ENCODE measurements at places on chromosomes 11 and 22.
A peak's percentile ranks its signal among the peaks of the same experiment; 100 is the strongest.

- no peak for DNase-seq
Measured at GRCh38 chr22:46823654-46824053, 61.2 kb downstream of the TBC1D22A start.

- no peak for DNase-seq
Measured at GRCh38 chr11:10502770-10503169, 38.2 kb downstream of the RNF141 start.

- DNase-seq = no peak
Measured at GRCh38 chr11:132158091-132158490, 787.7 kb downstream of the NTM start.

- DNase-seq = no peak
Measured at GRCh38 chr11:79488286-79488685, 47.5 kb upstream of the TENM4 start.

DNA sequence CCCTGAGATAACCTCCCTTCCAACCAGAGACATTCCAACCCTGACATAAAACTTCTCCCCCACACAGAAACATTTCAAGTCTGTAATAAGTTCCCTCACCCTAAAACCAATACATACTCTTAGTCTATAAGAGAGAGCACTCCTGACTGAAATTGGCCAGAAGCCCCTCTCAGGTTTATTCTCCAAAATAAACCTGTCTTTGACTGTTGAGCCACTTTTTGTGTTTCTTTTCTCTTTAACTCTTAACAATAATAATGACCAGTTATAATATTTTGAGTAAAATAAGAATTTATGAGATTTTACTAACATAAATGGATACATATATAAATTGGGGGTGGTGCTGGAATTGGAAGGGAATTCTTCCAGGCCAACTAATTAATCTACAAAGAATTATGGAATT lies 93.6 kb downstream of the GRM5 start:
- no peak for DNase-seq

GRCh38 chr11:134642206-134642605 lies 230.2 kb upstream of the B3GAT1 start:
- no peak for DNase-seq

GRCh38 chr11:59216641-59217564 lies 4.2 kb upstream of the MPEG1 start:
- DNase-seq = peak; percentile 74

DNA sequence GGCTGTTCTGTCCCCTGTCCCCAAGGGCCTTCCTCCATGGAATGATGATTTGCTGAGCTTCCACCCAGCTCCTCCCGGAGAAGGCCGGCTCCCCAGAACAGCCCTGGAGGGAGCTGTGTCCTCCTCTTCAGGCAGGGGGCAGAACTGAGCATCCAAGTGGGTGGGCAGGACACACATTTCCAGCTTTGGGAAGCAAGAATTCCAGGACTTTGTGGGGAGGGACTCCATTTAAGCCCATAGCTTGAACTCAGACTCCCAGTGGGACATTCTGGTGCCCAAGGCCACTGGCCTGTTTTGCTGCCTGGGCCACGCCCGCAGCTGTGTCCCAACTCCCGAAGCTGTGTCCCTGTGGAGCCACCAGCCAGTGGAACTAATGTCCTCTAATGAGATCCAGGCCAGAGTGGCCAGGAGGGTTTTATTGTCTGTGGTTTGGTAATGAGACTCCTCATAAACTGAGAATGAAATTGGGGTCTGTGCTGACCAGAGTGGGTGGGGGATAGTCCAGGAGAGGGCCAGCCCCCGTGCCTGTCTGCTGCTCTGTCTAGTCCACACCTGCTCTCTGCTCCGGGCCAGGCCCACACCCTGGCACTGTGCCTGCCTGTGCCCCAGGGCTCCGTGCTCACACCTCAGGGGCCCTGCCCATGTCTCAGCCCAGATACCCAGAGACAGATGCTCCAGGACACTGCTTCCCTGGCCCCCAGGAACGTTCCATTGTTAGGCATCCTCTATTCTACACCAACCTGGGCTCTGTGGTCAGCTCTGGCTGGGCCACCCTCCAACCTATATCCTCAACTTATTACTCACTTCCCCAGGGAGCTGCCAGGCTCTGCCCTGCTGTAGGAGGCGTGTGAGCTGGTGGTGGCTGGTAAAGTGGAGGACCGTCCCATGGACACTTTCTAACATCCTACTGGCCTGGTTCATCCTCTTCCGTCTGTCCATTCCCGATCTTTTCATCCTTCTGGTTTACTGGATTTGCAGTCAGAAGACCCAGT lies 7.6 kb downstream of the NECTIN1 start:
- no peak for DNase-seq

DNA sequence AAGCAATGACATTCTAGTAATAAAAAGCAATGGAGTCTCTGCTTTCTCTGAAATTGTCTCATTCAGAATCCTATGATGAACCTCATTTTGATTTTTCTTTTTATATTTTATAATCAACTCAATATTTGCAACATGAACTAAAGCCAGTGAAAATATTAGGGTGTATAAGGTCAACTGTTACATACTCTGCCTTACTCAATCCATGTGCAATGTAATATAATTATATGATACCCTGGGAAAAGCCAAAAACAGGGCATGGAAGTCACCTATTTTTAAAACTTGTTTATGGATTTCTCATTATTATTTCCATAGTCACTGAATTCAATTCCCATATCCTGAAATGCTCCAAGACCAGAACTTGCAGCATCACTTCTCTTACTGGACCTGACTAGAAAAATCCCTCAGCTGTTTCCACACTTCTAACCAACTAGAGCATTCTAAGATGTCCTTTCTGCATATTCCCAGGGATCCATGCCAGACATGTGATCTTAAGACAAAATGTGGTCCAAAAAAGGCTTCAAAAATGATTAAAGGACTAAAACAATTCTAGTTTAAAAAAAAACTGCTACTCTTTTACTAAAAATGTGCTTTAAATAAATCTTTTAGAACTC lies 97.3 kb downstream of the GUCY1A2 start:
- no peak for DNase-seq

DNA sequence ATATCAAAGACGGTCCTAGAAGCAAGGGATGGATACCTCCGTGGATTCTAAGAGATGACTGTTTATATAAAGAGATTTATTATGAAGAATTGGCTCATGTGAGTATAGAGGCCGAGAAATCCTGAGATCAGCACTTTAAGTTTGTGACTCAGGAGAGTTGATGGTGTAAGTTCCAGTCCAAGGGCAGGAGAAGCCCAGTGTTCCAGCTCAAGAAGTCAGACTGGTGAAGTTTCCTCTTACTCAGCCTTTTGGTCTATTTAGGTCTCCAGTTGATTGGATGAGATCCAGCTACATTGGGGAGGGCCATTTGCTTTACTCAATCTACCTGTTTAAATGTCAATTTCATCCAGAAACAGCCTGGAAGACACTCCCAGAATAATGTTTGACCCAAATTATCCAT lies 45.1 kb downstream of the TSPAN18 start:
- no peak for DNase-seq

DNA sequence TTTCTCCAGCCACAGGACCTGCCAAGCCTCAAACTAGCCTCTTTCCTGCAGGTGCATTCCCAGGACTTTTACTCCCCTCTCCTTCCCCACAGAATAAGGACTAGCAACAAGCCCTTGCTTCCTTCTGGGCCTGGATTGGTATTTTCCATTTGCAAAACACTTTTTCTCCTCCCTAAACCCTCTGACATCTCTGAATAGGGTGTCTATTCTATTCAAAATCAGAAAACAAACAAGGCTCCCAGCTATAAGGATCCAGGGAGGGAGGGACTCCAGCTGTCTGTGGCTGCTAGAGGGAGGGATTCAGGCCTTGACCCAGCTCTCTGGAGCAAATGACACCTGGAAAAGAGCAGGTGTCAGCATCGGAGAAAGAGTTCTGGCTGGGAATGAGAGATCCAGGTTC lies 168.5 kb upstream of the BDNF start:
- no peak for DNase-seq

DNA sequence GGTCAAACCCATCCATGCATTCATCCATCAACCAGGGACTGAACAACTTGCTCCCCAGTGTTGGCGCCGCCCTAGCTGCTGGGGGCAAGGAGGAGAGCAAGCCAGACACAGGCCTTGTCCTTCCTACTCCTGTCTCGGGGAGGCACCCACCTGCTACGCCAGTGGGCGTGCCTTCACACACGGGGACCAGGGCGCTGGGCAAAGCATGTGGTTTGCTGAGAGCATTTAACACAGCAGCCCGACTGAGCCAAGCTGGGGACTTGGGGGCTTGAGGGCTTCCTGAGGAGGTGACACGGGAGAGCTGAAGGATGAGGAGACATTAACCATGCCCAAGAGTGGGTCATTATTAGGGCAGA lies 30.6 kb downstream of the CACNA1I start:
- no peak for DNase-seq

- no peak for DNase-seq
Measured at GRCh38 chr11:646214-646613, 9.1 kb downstream of the DRD4 start.

GRCh38 chr11:84887055-84887629 lies 740.0 kb downstream of the DLG2 start:
- DNase-seq = no peak

GRCh38 chr11:203945-204586 lies 3.1 kb downstream of the BET1L start:
- no peak for DNase-seq

DNA sequence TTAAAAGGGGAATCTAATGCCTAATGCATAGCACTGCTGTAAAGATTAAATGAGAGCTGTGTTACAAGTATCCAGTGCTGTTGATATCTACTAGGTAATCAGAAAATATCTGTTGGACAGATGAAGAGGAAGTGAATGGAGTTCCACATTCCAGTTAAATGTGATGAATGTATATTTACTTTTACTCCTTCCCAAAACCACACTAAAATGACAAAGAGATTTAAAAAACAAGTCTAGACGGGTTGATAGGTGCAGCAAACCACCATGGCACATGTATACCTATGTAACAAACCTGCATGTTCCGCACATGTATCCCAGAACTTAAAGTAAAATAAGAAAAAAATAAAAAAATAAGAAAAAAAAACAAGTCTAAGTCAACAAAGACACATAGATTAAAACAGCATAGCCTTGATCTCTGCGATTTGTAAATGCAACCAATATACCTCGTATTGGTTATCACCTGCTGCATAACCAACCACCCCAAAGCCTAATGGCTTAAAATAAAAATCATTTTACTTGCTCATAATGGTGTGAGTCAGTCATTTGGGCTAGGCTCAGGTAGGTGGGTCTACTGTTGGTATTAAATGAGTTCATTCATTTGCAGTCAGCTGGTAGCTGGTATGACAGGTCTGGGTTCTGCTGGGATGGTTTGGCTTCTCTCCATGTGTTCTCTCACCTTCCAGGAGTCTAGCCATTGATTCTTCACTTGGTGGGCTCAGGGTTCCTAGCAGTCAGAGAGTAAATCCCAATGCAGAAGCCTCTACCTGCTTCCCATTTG lies 39.7 kb upstream of the SLC6A5 start:
- no peak for DNase-seq

- DNase-seq = no peak
Measured at GRCh38 chr22:49503321-49503720, 324.4 kb downstream of the BRD1 start.

- DNase-seq = no peak
Measured at GRCh38 chr22:46490538-46490937, 46.9 kb downstream of the CELSR1 start.

DNA sequence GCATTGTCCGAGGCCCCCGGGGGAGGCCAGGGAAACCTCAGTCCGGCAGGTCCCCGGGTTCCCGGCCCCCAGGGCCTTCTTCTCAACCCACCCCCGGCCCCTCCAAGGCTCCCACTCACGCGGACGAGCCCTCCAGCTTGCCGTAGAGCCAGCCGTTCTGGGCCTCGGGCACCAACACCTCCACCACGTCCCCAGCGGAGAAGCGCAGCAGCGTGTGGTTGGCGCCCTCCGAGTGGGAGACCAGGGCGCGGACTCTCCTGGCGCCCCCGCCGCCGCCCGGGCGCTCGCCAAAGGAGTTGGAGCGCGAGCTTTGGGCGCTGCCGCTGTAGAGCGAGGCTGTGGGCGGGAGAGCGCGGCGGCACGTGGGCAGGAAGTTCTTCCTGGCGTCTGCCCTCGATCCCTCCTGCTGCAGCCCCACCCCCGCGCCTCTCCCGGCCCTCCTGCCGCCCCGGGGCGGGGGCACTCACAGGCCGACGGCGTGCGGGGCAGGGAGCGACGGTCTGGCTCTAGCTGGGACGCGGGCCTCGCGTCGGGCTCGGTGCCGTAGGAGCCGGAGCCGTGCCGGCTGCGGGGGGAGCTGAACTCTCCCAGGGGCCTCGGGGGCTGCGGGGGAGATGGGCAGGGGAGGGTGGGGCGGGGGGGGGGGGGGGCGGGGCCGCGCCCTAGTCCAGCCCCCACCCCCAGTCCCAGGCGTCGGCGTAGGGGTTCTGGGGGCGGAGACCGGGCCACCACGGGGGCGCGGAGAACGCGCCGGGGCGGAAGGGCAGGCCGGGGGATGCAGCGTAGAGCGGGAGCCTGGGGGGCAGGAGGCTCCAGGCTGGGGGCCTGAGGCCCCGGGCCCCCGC lies 4.9 kb upstream of the SLC16A8 start:
- no peak for DNase-seq

DNA sequence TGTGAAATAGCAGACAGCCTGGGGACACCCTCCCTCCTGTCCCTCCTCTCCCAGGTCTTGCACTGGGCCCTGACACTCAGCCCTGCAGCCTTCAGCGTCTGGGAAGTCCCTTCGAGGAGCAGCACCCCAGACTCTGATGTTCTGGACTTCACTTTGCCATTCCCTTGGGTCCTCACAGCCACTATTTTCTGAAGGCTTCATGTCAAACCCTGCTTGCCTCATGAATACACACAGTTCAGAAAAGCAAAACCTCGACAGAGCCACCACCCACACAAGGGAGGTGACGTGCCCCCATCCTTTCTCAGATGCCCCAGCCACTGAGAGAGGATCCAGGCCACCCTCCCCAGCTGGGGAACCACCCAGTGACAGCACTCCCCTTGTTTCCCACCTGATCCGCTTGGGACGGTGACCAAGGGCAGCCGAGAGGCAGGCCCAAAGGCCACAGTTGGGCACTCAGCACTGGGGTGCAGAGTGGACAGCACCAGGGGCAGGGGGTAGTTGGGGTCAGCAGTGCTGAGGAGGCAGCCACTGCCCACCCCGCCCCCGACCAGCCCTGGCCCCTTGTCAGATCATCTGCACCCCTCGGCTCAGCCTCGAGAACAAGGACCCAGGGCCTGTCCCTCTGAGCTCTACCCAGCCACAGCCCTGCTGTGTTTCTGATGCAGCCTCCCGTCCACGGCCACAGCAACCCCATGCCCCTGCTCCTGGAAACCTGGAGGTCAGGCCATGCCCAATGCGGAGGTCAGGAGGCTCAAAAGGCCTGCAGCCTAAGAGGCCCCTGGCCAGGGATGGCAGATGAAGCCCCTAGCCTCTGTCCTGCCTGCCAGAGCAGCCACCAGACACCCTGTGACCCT lies 3.1 kb upstream of the TNNT3 start:
- DNase-seq = no peak

DNA sequence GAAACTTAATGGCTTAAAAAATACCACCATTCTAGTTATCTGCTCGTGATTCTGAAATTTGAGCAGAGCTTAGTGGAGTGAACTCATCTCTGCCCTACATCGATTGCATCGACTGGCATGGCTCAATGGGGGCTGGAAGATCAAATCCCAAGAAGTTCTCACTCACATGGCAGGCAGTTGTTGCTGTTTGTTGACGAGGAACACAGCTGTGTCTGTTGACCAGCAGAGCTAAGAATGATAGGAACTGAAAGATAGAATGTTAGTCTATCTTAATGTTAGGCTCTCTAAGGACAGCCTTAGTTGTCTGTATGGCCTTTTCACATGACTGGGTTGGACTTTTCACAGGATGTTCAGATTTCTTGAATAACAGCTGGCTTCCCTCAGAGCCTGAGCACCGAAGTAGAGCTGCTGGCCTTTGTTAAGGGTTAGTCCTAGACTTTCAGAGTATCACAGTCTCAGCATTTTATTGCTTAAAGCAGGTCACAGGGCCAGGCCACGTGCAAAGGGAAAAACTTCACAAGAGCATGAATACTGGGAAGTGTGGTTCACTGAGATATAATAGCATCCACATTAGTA lies 31.6 kb upstream of the IZUMO1R start:
- DNase-seq = no peak
